ENCODE measurements at places on chromosomes 16 and 17.

- DNase-seq: no peak
Measured at GRCh38 chr16:80744856-80745255, 59.5 kb downstream of the CDYL2 start.

- DNase-seq: peak; percentile 62
Measured at GRCh38 chr17:47776330-47777197, 43.5 kb downstream of the TBX21 start.

DNA sequence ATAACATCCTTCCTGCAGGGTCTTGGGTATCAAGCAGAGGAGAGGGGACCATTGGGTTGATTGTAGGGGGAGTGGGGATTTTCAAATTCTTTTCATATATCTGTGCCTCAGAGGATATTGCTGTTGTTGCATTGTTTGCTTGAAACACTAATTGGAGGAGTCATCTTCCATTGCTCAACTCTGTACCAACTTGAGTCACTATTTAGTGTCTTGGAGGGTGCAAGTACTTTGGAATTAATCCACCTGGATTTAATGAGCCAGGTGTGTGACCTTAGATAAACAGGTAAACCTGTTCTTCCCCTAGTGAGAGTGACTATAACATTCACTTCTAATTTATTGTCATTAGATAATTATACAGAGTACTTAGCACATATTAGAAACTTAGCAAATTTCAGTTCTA, 151.3 kb upstream of the CNTNAP4 start:
- no peak for DNase-seq

GRCh38 chr17:28580959-28581358, 4.3 kb upstream of the ALDOC start:
- DNase-seq: no peak

DNA sequence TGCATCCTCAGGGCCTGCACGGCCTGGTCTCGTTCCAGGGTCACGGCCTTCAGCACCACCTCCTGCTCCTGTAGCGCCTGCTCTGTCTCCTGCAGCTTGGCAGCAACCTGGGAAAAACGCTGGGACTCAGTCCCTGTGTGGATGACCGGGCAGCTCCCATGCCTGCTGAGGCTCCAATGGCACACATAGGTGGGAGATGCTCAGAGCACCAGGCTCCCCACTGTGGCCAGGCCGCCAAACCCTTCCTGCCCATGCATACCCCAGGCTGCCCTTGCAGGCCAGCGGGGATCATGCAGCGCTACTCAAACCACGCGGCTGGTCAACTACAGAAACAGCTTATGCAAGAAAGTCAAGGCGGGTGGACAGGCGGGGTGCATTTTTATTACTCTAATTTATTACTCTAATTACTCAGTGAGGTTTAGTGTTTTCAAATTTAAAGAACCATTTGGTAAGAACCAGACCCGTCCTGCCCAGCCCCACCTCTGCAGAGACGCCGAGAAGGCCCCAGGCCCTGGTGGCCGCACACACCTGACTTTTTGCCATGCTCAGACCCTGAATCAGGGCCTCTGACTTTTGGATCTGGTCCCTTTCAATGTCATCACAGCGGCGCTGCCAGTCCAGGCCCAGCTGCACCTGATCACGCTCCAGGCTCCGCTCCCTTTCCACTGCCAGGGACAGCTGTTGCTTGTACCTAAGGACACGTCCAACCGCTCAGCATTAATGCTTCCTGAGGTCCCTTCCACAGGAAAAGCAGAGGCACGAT, 34.0 kb downstream of the CCDC57 start:
- DNase-seq: no peak

- DNase-seq: peak; percentile 92
Measured at GRCh38 chr17:61416540-61417363, 17.1 kb downstream of the TBX2 start.

DNA sequence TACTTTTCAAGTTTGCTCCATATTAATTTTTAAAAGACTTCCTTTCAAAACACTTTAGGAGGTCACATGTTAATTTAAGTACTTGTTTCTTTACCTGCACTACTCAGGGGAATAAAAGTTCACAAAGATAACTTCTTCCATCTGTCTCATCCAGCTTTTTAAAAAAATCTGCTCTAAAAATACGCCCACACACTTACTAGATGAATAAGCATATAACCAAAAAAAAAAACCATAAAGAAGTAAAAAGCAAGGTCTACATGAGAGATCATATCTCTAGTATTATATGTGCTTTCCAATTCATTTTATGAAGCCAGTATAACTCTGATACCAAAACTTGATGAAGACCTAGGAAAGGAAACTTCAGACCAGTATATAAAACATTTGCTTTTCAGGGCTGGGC, 17.2 kb downstream of the SKAP1 start:
- DNase-seq: no peak

- no peak for DNase-seq
Measured at GRCh38 chr16:78022347-78023060, at the start of gene CLEC3A. Gene CLEC3A, plus strand, starts transcription at chr16:78022548. Its CDS starts 79 bp downstream, at chr16:78022627.

GRCh38 chr17:56866496-56866895, 32.5 kb downstream of the DGKE start:
- DNase-seq: no peak

GRCh38 chr16:67672739-67673662, 6.4 kb downstream of the C16orf86 start:
- peak; percentile 48 for DNase-seq

DNA sequence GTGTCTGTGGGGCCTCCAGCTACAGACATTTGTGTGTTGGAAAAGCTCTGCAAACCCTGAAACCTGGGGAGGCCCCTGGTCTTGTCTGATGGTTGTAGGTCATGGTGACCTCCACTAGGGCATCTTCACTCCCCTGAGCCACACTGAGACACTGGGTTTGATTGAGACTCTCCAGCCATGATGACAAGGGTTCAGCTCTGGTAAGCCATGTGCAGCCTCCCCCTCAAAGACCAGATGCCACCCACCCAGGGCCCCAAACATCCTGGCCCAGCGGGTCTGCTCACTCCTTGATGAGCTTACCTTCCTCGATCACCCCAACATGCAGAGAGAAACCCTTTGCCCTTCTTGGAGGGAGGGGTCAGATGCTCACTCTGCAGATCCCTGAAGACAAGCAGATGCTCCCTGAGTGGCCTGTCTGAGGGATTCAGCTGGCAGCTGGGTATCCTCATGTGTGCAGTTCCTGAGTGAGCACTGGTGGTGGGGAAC, 101.6 kb downstream of the METRNL start:
- DNase-seq: no peak

GRCh38 chr16:85979605-85980004, 80.6 kb downstream of the IRF8 start:
- no peak for DNase-seq

- DNase-seq: peak; percentile 42
Measured at GRCh38 chr16:27759967-27760788, 210.2 kb downstream of the KATNIP start.

GRCh38 chr17:40926341-40926740, 11.1 kb downstream of the KRT23 start:
- no peak for DNase-seq

GRCh38 chr17:58265271-58265670, 15.5 kb downstream of the MPO start:
- DNase-seq: peak; percentile 45

DNA sequence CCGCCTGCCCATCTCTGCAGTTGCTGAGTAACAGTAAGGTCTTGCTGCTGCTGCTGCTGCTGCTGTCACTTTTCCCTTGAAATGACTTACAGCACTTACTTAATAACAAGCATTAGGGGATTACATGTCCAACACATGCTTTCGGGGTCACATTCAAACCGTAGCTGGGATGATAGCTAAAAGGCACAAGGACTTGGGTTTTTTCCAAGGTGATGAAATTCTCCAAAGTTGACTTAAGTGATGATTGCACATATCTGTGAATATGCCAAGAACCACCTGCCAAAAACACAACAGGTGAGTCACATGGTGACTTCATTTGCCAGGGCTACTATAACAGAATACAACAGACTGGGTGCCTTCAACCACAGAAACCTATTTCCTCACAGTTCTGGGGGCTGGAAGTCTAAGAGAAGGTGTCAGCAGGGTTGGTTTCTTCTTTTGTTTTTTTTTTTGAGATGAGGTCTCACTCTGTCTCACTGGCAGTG, 121.9 kb upstream of the TNRC6C start:
- no peak for DNase-seq

DNA sequence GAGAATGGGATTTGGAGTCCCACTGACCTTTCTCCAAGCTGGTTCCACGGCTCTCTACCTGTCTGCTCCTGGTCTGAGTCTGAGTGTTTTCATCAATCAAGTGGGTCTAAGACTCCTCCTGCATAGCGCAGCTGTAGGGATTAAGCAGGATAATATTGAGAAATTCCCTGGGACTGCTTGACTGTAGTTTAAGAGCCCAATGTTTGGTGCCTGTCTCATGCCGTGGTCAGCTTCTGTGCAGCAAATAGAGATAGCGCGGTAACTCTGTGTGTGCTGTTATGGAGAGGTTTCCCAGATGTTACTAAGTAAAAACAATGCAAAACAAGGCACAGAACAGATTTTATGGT, 21.4 kb downstream of the RPTOR start:
- no peak for DNase-seq

DNA sequence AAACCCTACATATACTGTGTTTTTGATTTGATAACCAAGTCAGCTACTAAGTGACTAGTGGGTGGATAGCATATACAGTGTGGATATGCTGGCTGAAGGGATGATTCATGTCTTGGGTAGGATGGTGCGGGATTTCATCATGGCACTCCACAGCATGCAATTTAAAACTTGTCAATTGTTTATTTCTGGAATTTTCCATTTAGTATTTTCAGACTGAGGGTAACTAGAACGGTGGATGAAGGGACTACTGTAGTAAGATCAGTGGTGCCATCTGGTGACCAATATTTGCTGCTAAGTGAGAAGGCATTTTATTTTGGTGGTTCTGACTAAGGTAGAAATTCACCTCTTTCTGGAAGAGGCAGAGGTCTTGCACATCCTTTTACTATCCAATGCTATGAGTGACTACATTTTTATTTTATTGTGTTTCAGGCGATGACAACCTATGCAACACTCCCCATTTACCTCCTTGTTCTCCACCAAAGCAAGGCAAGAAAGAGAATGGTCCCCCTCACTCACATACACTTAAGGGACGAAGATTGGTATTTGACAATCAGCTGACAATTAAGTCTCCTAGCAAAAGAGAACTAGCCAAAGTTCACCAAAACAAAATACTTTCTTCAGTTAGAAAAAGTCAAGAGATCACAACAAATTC, 3.1 kb downstream of the CDC6 start:
- peak; percentile 80 for DNase-seq

DNA sequence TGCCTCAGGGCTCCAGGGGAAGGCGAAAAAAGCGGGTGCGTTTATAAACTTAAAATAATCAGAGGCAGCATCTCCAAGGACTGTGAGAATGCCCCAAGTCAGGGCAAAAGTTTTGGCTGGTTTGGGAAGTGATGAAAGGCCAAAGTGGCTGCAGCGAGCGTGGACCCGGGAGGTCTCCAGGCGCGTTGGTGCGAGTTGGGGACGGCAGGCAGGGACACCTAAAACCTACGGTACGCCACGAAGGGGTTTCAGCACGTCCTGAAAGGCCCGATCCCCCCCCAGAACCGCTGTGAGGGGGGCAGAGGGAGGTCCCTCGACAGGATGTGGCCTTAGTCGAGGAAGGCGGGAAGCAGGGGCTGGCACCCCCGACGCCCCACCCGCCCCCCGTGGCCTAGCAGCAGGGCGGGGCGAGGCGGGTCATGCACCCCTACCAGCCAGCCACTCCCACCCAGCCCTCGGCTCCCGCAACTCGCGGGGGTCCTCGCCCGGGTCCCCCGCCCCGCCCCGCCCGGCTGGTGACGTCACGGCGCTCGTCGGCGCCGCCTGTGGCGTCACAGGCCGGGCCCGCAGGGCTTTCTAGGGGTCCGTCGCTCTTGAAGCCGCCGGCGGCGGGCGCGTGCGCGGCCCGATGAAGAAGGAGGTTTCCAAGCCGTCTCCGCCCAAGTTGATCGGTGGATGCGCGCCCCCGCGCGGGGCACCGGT, at the start of gene MYCBPAP:
Gene MYCBPAP, plus strand, starts transcription at position 569 of the 702 bp plus-strand sequence. CDS start 236 bp downstream, outside the sequence.
- no peak for DNase-seq
